Kasumi-1 (cell line): ENCODE measurements at places on chromosomes 7 and 10.

DNA sequence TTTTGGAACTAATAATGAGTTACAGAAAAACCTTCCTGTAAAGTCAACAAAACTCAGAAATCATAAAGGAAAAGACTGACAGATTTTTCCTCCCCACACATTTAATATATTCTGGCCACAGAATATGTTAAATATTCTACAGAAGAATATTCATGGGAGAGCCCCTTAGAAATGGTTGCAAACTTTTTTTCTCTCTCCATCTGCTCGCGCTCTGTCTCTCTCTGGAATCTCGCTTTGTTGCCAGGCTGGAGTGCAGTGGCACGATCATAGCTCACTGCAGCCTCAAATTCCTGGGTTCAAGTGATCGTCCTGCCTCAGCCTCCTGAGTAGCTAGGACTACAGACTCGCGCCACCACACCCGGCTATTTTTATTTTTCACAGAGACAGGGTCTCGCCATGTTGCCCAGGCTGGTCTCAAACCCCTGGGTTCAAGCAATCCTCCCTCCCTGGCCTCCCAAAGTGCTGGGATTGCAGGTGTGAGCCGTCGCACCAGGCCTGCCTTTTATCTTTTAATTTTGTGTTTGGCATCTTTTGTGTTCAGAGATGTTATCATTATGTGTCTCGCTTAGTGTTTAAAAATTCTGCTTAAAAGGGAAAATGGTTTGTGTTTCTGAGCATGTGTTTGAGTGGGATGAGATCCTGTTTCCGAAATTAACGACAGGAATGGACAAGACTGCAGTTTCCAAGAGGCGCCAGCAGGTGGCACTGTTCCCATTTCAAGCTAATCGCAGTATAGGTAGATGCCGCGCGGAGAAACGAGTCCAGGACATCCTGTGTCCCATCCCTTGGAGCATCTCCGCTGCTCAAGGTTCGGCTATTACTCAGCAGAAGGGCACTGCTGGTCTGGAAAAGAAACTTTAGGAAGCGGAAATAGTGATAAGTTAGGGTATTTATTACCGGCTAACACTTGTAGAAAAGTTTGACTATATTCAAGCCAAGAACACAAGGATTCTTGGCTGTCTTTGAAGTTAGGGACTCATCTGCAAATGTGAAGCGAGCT lies 23.1 kb upstream of the ST7 start:
- DNase-seq = peak; percentile 69

GRCh38 chr10:114618722-114619121 lies 39.4 kb downstream of the ABLIM1 start:
- DNase-seq = no peak

- peak; percentile 65 for DNase-seq
These were observed 60.4 kb downstream of the LRRC17 start for GRCh38 chr7:102973096-102973802.

DNA sequence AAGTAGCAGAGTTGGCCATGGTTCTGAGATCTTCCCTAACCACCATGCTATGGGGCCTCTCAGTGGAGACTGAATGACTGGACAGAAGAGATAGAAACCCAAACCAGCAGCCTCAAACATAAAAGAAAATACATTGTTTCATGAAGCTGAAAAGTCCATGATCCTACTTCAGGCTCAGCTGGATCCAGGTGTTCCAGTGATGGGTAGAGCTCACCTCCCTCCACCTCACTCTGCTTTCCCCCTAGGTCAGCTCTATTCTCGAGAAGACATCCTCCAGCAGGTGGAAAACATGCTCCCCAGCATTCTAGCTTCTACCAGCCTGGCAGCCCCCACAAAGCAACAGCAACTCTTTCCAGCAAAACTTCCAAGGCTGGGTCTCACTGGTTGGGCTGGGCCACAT lies 132.1 kb downstream of the OAT start:
- DNase-seq = no peak

DNA sequence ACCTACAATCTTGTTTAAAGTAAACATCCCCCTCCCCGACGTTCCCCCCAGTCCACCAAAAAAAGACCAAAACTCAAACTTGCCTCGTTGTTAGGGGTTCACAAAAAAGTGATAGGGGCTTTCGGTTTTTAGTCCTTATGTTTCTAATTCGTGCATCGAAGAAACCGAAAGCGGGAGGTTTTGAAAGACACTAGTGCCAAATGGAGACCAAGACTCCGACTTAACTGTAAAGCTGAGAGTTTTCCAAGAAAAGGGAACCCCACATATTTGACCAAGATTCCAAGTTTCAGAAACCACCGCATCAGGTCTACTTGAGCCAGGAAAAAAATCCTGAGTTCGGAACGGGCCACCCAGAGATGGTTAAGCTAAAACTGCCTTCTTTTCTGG lies 534 bp downstream of the PSMA2 start:
- no peak for DNase-seq

GRCh38 chr10:115129752-115130151 lies 36.6 kb downstream of the ATRNL1 start:
- DNase-seq = peak; percentile 79

DNA sequence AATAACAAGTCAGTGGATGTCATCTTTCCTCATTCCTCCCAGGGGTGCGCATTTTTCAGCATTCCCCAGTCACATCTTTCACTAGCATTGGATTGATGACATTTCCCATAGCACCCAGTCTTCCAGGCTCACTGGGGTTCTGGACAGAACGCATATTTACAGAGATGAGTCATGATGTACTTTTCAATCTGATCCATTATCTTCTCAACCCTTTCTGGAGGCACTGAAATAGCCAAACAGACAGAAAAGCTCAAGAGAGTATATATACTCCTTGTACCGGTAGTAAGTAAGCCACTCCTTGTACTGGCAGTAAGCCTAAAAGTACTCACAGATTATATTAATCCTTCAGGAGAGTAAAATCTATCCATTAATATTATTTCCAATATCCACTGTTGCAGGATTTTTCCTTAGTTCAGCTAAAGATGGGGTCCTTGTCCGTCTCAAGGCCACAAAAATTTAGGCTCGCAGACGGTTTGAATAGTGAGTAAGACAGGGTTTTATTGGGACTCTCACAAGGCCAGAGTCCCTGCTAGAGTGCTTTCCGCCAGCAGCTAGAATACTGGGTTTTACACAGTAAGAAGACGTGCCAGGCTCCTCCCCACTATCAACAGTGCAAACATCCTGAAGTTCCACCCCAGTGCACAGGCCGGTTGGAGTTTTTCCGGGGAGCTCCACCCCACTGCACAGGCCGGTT lies 60.8 kb downstream of the MDH2 start:
- peak; percentile 15 for DNase-seq

- DNase-seq = no peak
These were observed 294.3 kb downstream of the BBS9 start for GRCh38 chr7:33423646-33424020.

- DNase-seq = no peak
These were observed 185.8 kb downstream of the RELN start for GRCh38 chr7:103803631-103804030.
